ENCODE measurements at places on chromosomes 5 and 9.

- no peak for DNase-seq
Observed at GRCh38 chr5:78899922-78900362, 85.2 kb downstream of the ARSB start.

- DNase-seq, result no peak
Observed at GRCh38 chr5:126615286-126615685, 14.5 kb downstream of the PHAX start.

- no peak for DNase-seq
Observed at GRCh38 chr9:83451308-83451707, 86.9 kb downstream of the FRMD3 start.

DNA sequence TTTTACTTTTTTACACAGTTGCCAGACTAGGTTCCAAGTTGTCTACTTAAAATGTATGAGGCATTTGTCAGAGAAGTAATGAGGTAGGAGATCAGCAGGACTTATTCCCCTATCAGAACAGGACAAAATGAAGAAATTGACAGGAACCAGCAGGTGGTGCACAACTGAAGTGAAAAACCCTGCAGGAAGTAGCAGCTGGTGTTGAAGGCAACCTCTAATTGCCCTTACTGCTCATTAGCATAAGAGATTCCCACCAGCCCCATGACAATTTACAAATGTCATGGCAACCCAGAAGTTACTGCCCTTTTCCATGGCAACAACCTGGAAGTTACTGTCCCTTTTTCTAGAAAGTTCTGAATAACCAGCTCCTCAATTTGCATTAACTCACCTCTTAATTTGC, 5.4 kb downstream of the PCDHB15 start:
- no peak for DNase-seq

- no peak for DNase-seq
Observed at GRCh38 chr5:173873306-173873922, 14.7 kb upstream of the CPEB4 start.

- peak; percentile 70 for DNase-seq
Observed at GRCh38 chr5:172806897-172807672, 27.0 kb upstream of the ERGIC1 start.

DNA sequence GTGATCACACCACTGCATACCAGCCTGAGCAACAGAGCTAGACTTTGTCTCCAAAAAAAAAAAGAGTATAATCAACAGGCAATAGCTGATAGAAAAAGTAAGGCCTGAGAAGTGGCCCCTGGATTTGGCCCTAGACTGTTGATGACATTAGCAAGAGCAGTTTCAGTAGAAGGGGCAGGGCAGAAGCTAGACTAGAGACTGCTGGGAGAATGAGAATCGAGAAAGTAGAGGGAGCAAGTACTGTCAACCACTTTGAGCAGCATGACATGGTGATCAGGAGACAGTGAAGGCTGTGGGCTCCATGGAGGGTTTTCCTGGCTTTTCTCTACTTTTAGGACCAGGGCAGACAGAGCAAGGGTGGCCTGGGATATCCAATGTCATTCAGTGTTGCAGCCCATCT, 34.9 kb upstream of the B4GALT1 start:
- DNase-seq, result no peak

DNA sequence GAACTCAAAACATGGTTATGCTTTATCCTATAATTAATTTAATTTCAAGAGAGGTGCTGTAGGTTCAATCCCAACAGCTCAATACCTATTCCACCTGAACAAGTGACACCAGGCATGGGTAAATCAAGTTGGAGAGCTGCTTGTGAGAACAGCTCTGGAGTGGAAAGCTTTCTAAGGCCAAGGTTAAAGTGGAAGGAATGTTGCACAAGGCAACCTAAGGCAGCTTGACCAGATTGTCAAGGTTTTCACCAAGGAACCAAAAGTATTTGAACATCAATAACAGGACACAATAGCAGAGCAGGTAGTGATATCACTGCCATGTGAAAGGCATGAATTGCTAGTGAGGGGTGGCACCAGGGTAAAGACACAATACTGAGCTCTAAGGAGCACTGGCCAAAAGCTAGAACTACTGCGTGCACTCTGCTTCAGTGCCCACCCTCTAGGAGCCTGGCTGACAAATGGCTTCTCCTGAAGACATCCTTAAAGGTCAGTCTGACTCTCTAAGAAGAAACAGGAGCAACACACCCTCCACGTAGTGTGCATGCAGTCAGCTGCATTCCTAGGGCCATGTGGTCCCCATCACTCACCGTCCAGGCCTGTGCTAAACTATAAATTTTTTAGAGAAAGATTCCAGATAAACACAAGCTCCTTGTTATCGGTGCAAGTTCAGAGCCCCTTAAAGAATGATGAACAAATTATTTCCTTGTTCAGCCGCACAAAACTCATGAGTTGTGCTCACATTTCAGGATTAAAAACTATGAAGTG, 677.7 kb upstream of the KLF4 start:
- no peak for DNase-seq

GRCh38 chr9:117992006-117992405, 287.8 kb downstream of the TLR4 start:
- no peak for DNase-seq

GRCh38 chr5:51091816-51092215, 291.4 kb upstream of the ISL1 start:
- DNase-seq, result no peak

DNA sequence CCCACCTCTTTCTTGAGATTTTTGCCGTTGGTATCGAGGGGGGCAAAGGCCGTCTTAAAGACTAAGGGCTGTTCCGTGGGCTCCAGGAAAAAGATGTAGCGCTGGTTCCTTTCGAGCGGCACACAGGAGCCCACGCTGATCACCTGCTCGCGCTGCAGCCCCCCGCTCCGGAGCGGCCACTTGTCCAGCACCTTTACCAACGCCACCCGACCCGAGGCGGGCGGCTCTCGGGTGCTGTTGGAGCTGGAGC, 781 bp downstream of the NRG2 start:
- DNase-seq, result no peak

DNA sequence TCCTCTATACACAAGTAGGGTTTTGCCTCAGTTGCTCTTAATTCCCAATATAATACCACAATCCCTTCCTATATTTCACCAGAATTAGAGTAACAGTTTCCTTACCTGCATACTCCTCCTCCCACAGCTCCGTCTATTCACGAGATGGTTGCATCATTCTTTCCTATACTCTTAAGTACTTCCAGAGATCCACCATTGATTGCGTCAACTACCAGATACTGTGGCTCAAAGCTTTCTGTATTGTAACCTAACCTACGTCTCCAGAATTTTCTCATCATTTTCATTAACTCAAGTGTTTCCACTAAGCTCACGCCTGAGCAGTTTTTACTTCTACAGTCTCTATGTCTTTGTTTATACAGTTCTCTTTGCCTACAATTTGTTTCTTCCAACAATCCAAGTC, 31.2 kb upstream of the MINAR2 start:
- DNase-seq, result no peak

DNA sequence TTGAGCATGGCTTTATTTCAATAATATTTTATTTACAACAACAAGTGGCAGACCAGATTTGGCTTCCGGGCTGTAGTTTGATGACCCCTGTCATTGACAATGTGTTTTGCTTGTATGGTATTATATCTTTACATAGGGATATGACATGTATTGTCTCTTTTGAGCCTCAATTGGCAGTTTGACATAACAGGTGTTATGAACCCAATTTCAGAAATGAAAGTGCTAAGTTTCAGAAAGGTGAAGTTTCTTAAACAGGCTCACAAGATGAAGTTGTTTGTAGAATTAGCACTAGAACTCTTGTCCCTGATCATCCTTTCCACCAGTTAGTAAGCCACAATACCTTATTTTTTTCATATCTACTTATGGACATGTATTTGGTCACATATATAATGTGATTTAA, 303.0 kb upstream of the GRIA1 start:
- no peak for DNase-seq

- DNase-seq, result no peak
Observed at GRCh38 chr9:130640681-130641080, 23.7 kb upstream of the PRDM12 start.

DNA sequence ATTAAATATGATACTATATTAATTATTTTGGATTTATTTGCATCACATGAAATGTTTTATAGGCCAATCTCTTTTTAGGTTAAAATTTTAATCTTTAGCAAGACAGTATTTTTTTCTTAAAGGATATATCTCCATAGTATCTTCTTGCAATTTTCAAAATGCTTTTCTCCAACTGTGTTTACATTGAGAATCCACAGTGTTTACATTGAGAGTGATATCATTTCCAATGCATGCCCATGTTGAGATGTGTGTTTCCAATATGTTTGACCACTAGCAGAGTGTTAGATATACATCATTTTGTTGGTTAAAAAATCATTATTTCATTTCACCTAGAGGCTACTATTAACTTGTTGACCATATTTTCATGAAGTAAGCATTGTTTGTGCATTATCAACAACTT, 17.3 kb downstream of the VCAN start:
- DNase-seq, result no peak

- no peak for DNase-seq
Observed at GRCh38 chr9:96139592-96140295, 162.2 kb downstream of the HSD17B3 start.

GRCh38 chr5:14644623-14645237, 19.8 kb upstream of the OTULIN start:
- no peak for DNase-seq

- DNase-seq, result no peak
Observed at GRCh38 chr5:32707418-32707997, 3.6 kb upstream of the NPR3 start.

DNA sequence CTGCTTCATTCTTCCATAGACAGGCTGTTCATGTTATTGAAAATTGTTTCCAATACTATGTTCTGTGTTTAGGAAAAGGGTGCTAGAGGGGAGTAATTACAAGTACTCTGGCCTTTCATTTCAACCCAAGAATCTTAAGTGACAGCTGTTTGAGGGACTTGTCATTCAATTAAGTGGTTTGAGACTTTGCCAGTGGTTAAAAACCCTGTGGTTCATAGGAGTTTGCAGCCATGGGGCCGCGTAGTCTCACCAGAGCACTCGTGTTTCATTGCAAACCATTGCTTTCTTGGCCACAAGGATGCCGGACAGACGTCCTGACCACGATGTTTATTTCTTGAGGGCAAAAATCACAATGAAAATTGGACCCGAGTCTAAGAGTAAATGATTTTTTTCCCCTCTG, 248.8 kb downstream of the NNT start:
- no peak for DNase-seq

GRCh38 chr9:136858844-136859757, 7.0 kb downstream of the MAMDC4 start:
- DNase-seq, result no peak

GRCh38 chr9:132201780-132202703, 40.2 kb downstream of the NTNG2 start:
- no peak for DNase-seq

GRCh38 chr5:139215107-139215975, 17.2 kb upstream of the SIL1 start:
- DNase-seq, result no peak

DNA sequence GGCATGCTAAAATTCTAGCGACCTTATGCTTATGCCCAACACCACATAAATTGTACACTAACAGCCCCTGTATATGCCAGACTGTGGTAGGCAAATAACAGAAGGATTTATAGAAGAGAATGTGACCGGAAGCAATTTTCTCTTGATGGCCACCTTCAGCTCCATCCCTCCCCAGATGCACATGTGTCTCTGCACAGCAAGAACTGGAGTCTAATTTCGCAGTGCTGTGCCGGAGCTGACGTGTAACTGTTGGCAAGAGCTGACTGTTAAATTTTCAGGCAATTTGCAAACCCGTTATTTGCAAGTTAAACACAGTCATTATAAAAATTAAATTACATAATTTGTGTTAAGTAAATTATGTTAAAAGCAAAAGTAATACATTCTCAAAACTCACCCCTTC, 48.4 kb downstream of the PCA3 start:
- DNase-seq, result no peak

- no peak for DNase-seq
Observed at GRCh38 chr9:110707419-110707818, 38.8 kb downstream of the MUSK start.

DNA sequence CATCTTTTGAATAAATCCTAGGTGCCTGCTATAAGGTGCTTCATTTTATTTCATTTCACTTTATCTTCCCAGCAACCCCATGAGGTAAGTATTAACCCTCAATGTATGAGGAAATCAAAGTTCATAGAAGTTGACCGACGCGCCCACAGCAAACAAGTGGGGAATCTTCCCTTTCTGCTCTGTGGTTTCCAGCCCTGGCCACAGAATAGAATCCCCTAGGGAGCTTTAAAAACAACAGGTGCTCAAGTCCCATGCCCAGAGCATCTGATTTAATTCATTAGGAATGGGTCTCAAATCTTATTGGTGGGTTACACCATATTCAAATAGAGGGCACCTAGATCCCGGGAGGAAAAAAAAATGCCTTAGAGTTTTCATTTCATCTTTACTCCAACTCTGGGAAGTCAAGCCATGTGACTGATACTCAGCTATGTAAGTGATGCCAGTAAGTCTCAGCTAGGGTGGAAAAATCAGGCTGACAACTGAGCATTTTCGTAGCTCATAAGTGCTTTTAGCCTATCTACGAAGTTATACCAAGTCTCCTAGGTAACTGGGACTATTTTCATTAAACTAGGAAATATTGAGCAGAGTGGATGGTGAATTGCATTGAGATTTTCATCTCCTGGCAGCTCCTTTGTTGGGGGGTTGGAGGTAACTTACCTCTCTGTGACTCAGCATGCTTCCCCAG, 353.4 kb upstream of the SLC30A5 start:
- DNase-seq, result no peak

- DNase-seq, result no peak
Observed at GRCh38 chr5:84384604-84385575, at the start of gene EDIL3. TSS of gene EDIL3 (minus strand) at chr5:84384880. CDS start at chr5:84384374, 506 bp downstream.

DNA sequence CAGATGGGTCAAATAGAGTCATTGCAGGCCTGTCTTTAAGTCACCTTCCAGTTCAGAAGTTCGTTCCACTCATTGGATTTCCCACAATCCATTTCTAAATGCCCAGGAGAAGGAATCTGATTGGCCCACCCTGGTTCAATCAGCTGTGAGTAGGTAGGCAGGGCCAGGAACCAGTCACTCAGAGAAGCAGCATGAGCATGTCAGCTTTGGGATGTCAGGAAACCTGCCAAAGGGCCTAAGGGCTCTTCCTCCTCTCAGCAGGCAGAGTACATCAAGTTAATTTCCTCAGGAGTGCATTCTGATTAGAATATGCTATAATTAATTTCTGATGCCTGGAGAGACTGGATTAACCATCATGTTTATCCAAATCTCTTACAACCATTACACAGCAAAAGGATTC, 412.9 kb upstream of the CCNH start:
- DNase-seq, result no peak

DNA sequence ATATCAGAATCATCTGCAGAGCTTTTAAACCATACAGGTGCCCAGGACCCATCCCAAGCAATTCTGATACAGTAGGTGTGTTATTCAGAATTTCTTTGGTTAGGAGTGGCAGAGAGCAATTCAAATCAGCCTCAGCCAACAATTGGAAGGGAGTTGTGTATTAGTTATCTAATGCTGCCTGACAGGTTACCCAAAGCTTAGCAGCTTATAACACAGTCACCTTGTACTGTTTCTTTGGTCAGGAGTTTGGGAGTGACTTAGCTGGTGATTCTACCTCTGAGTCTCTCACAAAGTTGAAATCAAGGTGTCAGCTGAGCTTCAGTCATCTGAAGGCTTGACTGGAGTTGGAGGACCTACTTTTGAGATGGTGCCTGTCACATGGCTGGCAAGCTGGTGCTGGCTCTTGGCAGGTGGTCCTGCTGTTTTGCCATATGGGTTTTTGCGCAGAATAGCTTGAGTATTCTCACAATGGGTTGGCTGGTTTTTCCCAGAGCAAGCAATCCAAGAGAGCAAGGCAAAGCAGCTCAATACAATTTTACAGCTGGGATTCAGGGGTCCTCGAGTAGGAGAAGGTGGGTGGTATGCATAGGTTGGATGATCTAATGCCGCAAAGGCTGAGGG, 18.7 kb upstream of the CARNMT1 start:
- no peak for DNase-seq

- no peak for DNase-seq
Observed at GRCh38 chr5:173697931-173698579, 81.6 kb upstream of the BOD1 start.
